Astrocyte of the spinal cord (primary cell): ENCODE measurements at places on chromosomes 2 and 18.

GRCh38 chr2:99512181-99512591 is 22.4 kb upstream of the REV1 start:
- DNase-seq, result no peak

- DNase-seq, result peak; percentile 69
Observed at GRCh38 chr18:30280861-30281470, 761.6 kb downstream of the DSC3 start.

- DNase-seq, result peak; percentile 40
Observed at GRCh38 chr2:9885036-9885684, 41.9 kb downstream of the TAF1B start.

DNA sequence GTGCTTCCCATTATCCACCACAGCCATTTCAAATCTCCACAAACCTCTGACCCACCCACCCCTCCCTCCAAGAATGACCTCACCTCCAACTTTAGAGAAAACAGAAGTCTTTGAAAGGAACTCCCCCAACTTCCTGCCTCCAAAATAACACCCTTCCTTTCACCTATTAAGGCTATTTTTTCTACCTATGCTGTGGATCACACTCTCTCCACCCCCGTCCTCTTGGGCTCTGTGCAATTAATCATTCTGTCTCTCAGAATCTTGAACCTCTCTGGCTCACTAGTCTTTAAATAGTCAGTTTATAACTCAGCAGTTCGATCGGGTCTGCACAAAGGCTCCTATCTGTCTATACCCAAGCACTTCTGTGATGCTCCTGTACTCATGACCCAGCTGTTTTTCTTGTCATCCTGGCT is 37.3 kb upstream of the XPO1 start:
- DNase-seq, result no peak

- DNase-seq, result no peak
Observed at GRCh38 chr18:10523544-10523943, 2.3 kb upstream of the NAPG start.

DNA sequence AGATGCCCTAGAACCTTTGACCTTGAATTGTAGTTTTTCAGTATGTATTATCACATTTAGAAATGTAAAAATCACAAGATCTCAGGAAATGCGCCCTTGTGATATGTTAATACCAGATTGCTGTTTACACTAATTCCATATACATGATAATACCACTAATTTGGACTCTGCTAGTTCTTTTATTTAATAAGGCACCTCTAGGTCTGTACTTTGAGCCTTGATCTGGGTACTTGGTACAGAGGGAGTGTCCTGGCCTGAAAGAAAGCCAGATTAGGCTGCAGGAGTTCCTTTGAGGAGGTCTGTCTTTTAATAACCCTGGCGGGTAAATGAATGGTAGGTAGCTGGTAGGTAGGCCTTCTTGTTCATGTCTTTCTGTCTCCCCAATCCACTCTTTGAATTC is 26.3 kb downstream of the PLEKHA3 start:
- DNase-seq, result no peak

DNA sequence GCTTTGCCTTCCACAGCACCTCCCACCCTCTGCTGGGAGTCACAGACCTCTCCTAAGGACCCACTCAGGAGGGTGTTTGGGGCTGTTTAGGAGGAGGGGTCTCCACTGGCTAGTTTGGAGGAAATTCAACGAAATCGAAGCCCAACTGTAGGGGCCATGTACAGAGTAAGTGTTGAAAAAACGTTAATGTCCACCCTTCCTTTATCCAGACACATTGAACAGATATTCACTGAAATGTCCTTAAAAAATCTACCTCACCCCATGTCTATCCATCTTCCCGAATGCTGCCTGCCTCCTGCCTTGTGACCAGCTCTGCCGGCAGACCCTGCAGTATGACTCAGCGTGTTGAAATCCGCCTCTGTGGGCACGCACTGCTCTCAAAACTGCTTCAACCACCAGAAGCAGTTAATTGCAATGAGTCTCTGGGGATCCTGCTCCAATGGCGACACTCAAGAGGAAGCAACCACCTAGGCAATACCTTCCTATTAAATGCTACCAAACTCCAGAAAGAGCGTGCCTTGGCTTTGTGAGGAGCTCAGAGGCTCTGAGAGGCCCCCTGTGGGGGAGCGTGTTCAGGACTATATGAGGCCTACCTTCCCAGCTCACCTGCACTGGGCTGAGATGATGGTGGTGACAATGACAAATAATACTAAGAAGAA is 61.4 kb upstream of the RTN4 start:
- DNase-seq, result peak; percentile 93

- DNase-seq, result no peak
Observed at GRCh38 chr18:50627594-50628532, 68.0 kb downstream of the MAPK4 start.

- no peak for DNase-seq
Observed at GRCh38 chr2:69554981-69555380, 88.6 kb downstream of the AAK1 start.

DNA sequence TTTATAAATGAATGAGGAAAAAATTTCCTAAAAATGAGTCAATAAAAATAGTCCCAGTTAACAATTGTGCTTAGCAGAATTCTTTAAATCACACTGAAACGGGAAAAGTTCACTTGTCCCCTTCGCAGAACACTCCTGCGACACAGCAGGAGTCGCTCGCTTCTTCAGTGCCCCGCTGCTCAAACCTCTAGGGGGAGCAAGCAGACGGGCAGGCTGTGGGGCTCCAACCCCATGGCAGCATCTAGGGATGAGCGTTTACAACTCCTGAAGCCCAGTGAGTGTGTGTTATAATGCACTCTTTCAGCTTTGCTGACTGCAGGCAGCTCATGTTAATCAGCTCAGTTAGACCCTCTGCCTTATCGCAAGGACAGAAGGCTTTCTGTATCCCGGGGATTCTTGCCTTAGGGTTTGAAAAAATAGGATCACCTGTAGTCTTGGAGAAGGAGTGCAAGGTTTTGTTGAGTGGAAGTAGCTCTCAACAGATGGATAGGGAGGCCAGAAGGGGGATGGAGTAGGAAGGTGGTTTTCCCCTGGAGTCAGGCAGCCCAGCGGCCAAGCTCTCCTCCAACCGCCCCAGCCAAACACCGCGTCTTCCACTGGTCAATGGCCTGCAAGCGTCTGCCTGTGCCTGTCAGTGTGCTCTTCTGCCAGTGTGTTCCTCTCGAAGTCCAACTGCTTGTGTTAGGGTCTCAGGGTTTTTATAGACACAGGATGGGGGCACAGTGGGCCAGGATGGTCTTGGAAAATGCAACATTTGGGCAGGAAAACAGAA is 1977.7 kb upstream of the LRRTM1 start:
- no peak for DNase-seq
